ENCODE measurements at places on chromosomes 5 and 9.

DNA sequence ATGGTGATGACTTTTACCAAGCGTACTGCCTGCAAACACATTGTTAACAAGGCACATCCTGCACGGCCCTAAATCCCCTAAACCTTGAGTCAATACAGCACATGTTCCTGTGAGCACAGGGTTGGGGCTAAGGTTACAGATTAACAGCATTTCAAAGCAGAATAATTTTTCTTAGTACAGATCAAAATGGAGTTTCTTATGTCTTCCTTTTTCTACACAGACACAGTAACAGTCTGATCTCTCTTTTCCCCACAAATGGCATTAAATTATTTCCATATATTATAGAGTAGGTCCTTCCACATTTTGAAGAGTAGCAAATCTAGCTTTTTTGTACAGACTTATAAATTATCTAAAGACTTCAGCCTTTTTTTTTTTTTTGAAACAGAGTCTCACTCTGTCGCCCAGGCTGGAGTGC is 1.6 kb upstream of the TMEM141 start:
- no peak for DNase-seq

DNA sequence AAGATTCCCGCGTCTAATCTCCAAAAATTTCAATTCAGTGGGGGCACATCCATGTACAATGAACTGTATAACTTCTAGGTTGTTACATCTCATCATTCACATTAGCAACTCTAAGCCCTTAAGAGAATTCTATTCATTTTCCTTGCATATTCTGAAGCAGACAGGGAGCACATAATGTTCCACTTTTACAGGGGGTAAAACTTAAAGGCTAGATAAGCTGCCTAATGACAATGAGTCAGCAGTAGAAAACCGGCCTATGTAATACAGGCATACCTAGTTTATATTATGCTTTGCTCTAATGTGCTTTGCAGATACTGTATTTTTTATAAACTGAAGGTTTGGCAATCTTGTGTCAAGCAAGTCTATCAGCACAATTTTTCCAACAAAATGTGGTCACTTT is 40.4 kb downstream of the PTAR1 start:
- DNase-seq, result no peak

- no peak for DNase-seq
Measured at GRCh38 chr5:102307232-102307631, 11.1 kb upstream of the SLCO4C1 start.

GRCh38 chr9:5611321-5612184 is 17.4 kb upstream of the RIC1 start:
- no peak for DNase-seq
